ENCODE measurements at places on chromosomes 6 and 20.

GRCh38 chr20:19620446-19620845, 137.6 kb upstream of the RIN2 start:
- ATAC-seq = no peak

DNA sequence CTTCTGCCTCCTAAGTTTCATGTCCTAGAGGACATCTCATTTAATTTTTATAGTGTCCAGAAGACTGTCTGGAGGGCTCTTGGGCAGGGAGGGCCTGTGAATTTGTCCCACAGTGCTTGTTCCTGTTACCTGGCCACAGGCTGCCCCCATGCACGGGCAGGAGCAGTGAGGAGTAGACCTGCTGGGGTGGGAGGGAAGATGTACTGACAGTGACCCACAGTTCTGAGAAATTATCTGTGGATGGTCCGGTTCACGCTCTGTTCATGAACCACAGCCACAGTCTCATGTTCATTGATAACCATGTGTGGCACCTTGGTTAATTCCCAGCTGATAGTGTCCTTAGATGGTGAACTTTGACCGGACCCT, 18.8 kb upstream of the ZNF831 start:
- ATAC-seq = no peak

GRCh38 chr20:63686492-63687321, 9.7 kb upstream of the TNFRSF6B start:
- no peak for ATAC-seq

DNA sequence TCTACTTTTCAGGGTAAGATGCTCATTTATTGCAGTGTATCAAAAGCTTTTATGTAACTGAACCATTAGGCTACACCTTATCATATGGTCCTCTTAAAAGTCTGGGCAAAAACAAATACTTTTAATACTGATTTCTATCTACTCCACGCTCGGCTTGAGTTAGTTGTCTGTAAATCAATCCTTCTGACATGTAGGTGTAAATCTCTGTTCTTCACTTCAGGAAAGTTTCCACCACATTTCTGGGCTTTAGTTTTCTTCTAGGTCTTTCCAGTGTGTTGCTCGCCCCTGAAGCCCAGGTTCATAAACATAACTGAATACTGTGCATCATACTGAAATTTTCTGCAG, 89.2 kb upstream of the RNF217 start:
- no peak for ATAC-seq

- peak; percentile 26 for ATAC-seq
Measured at GRCh38 chr6:80608881-80609280, 502.4 kb downstream of the BCKDHB start.

DNA sequence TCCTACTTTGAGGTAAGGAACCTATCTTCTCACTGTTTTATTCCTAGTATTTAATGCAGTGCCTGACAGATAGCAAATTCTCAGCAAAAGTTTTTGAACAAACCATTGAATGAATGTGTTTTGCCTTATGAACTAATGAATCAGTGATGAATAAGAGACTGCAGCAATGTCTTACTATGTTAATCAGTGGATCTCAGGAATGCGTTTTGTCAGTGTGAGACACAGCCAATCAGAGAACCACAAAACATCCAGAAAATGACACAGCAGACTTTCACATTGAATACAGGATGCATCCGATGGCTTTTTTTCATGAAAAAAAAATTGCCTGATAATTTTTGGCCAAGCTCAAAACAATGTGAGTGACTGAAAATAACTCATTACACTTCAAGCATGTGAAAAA, 270.5 kb downstream of the BMP2 start:
- ATAC-seq = no peak

- ATAC-seq = no peak
Measured at GRCh38 chr20:53937339-53937741, 133.1 kb downstream of the BCAS1 start.

DNA sequence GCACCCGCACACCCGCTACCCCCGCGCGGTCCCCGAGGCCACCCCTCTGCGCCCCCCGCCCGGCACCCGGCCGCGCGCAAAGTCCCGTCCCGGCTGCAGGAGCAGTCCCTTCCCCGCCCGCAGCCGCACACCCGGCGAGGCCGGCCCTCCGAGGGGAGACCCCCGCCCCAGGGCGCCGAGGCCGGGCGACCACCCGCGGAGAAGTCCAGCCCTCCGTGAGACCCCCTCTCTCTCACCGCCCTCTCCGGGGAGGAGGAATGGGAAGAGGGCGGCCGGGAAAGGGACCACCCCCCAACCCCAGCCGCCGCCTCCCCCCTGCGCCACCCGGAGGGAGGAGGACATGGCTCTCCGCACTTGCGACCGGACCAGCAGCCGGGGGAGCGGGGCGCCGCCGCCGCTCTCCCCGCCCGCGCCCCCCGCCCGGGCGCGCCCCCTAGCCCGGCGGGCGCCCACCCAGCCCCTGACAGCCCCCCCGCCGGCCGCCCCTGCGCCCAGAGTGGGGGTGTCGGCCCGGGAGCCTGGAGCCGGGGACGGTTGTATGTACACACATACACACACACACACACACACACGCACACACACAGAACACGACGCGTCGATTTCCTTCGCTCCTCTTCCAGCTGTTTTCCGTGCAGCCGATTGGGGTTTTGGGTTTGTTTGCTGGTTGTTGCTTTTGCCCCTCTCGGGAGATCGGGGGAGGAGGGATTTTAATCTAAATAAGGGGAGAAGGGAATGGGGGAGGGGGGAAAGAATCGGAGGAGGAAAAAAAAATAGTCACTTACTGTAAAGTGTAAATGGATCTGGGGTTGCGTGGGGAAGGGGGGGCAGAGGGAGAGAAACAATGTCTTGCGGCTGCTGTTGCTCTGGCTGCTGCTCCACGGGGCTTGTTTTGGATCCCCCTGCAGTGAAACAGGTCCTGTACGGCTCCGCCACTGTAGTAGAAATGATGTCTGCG, at the start of gene ATXN1:
ATXN1 (minus strand) TSS at position 945 of the 955 bp plus-strand sequence.
- ATAC-seq = peak; percentile 2

- no peak for ATAC-seq
Measured at GRCh38 chr20:822651-823573, 10.6 kb upstream of the FAM110A start.

DNA sequence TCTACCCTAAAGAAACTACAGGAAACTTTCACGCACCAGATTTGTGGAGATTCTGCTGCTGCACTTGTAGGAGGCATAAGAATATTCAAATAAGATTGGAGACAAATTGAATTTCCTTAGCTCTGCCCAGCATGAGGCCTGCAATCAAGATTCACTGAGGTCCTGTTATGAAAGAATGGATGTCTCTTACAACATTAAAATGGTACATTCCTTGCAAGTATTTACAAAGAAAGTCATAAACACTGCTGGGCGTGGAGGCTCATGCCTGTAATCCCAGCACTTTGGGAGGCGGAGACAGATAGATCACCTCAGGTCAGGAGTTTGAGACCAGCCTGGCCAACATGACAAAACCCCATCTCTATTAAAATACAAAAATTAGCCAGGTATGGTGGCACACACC, 74.0 kb upstream of the MAP3K4 start:
- ATAC-seq = no peak

DNA sequence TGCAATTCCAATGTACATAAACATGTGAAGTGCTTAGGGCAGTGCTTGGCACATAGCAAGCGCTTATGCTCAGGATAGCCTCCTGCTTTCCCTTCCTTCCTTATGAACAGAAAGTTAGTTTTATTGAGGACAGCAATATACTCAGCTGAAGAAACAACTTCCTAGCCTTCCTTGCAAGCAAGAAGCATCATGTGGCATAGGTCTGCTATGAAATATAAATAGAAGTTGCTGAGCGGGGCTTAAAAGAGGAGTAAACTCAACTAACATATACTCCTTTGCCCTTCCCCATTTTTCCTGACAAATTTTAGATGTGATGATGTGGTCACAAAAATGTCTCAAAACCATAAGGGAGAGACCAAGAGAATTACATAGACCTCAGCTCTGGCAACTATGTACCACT, 98.9 kb downstream of the KIF16B start:
- no peak for ATAC-seq

Data from SK-N-SH treated with all-trans-retinoic acid at 6 μM for 48 hours (cell line).